Jurkat, Clone E6-1 (cell line): ENCODE measurements at places on chromosomes 5 and 9.
A peak's percentile ranks its signal among the peaks of the same experiment; 100 is the strongest.

DNA sequence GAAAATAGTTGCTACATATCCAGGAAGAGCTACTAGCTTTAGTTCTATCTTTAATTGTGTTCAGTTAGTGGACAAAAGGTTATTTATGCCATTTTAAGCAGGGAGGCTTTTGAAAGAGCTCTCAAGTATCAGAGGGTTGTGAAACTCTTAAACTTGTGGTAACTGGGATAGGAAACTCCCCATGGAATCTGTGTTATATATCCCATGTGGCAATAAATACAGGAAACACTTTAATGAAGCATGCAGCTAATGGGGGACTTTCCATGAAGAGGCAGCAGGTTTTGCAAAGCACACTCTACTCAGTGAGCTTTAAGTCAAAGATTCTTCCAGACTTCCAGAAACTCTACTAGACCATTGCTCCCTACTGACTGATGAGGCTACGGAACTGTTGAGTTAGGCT is 805.0 kb upstream of the C9orf72 start:
- no peak for DNase-seq

DNA sequence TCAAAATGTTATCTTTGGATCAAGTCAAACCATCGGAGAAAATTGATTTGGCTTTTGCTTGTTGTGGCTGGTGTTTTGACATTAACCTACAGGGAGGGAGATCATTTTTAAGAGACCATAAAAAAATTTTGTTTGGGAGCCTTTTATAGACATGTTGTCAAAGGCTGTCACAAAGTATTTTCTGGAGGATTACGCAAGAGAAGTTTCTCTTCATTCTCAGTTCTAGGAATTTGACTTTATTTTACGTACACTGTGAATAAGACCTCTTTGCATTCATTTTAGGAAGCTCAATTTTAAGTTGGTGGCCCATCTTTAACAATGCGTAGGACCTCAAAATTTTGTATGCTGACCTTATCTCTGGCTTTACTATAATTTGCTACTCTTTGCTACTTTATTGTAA is 50.2 kb upstream of the SLC44A1 start:
- DNase-seq: no peak

DNA sequence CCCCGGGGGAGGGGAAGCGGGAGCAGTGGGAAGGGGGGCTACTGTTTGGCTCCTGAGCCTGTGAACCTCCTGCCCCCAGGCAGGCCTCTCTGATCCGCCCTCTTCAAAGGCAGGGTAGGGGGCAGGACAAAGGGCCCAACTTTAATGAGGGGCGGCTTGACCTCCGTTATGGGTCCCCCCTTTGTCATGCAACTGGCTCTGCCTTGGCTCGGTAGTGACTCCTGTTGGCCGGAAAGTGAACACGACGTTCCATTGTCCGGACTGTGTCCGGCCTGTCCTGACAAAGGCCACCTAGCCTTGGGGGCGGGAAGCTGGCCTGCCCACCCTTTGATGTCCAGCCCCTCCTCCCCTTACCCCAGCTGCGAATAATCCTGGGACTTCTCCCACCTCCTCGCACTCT is 1.3 kb downstream of the CDX1 start:
- no peak for DNase-seq

- no peak for DNase-seq
Observed at GRCh38 chr5:113770648-113771047, 257.2 kb downstream of the YTHDC2 start.

GRCh38 chr5:37723162-37723961 is 116.5 kb downstream of the GDNF start:
- peak; percentile 8 for DNase-seq

- no peak for DNase-seq
Observed at GRCh38 chr5:170301981-170302652, 4.5 kb upstream of the LCP2 start.

GRCh38 chr5:158060212-158060611 is 201.3 kb upstream of the CLINT1 start:
- no peak for DNase-seq

- DNase-seq: peak; percentile 77
Observed at GRCh38 chr9:33721674-33722358, 73.5 kb upstream of the PRSS3 start.

- DNase-seq: no peak
Observed at GRCh38 chr9:81559197-81559596, 130.2 kb downstream of the TLE1 start.

GRCh38 chr5:79229357-79230174 is 6.4 kb upstream of the JMY start:
- DNase-seq: peak; percentile 21

DNA sequence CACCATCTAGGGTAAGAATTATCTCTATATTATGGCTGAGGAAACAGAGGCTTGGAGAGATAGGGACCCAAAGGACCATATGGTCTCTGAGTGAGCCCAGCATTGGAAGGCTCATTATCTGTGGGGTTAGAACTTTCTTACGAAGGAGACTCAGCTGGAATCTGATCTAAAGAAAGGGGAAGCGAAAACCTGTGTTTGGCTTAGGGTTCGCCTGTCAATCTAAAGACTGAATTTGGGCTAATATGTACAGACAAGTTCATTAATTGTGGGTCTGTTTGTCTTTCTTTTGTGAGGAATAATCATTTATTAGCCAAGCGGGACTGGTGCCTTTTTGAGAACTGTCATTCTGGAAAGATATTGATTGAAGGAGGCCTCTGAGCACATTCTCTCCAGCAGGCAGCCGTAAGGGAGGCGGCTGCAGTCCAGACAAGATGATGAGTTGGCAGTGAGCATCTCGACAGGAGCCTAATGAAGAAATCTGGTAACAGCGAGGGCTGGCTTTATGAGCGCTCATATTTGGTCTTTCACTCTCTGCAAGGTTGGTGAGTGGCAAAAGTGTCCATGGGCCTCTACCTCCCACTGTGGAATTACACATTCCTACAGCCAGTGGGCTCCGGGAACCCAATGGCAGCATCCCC is 104.2 kb upstream of the GPR151 start:
- no peak for DNase-seq
